NCI-H2107 (cell line): ENCODE measurements at places on chromosomes 11 and 22.
A peak's percentile ranks its signal among the peaks of the same experiment; 100 is the strongest.

- DNase-seq: no peak
These were observed 743 bp upstream of the RCE1 start for GRCh38 chr11:66842501-66842895.

DNA sequence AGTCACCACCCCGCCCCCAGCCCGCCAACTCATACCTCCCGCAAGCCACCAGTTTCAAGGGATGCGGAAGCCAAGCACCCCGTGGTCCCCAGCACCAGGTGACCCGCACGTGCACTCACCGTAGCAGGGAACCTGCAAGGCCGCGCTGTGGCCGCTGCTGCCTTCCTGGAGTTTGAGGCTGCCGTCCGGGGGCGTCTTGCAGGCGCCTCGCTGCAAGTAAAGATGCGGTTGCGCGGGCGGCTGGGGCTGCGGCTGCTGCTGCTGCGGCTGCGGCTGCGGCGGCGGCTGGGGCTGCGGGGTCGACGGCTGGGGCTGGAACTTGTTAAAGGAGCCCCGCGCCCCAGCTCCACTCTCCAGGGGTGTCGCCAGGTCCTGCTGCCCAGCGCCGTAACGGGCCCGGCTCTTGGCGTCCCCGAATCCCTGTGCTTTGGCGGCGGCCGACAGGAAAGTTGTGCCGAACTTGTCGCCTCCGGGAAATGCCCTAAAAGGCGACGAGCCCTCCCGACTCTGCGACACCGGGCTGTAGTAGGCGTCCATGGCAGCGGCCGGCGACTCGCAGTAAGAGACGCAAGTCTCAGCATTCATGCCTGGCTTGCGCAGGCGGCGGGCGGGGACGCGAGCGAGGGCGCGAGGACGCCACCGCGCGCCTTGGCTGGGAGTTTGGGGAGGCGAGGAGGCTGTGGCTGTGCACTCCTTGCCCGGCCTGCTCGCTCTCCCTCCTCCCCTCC, at the start of gene ALX4:
TSS of gene ALX4 (minus strand) at position 662 of the 728 bp plus-strand sequence. CDS start at position 585, 77 bp downstream.
- DNase-seq: no peak

DNA sequence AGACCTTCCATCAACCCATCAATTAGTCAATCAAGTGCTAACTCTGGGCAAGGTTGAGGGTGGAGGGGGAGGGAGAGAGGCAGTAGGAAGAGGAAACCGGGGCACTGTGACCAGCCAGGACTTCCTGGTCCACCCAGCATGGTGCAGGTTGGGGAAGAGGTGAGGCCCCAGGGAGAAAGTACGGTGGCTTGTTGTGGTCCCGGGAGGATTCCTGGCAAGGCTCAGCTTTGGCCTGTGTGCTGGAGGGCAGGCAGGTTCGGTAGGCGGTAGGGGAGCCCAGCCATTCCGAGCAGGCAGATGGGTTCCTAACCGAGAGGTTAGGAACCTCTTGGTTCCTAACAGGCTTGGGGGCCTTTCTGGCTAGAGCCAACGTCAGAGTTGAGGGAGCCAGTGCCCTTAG, 10.8 kb downstream of the ST14 start:
- no peak for DNase-seq

GRCh38 chr22:49026494-49027367, 800.9 kb downstream of the BRD1 start:
- DNase-seq: no peak

DNA sequence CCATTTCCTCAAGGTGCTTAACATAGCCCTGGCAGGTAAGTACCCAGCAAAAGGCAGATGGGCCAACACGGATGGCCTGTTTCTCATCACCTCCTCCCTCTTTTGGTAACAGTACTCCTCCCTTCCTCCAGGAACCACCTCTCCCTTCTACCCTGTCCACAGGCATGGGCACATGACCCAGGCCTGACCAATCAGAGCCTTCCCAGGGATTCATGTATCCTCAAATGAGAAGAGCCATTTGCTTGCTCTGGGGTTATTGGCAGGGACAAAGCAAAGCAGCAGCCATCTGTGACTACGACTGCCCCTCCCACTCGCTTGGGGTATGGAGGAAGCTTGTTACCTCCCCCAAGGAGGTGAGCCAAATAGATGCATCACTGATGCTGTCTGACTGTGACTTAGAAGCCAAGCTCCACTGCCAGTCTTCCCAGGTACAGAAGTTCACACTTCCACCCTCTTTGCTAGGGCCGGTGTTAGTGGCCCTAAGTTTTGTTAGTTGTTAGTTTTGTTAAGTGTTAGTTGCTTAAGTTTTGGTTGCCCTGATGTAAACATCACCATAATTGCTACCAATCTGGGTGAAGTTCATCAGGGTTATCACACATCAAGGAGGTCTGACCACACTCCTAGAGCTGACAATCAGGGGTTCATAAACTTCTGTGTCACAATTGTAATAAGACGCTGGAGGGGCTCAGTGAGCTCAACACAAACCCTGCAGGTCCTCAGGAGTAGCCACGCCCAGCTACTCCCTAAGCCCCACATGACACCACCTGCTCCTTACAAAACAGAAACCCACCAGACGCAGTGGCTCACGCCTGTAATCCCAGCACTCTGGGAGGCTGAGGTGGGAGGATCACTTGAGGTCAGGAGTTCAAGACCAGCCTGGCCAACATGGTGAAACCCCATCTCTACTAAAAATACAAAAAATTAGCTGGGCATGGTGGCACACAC, 57.3 kb downstream of the ARFGAP3 start:
- DNase-seq: no peak

GRCh38 chr11:91156041-91156440, 933.2 kb upstream of the CHORDC1 start:
- no peak for DNase-seq

- no peak for DNase-seq
These were observed 44.6 kb downstream of the RDX start for GRCh38 chr11:110251836-110252235.

GRCh38 chr11:86072211-86072610, 3.3 kb upstream of the PICALM start:
- no peak for DNase-seq

- DNase-seq: peak; percentile 60
These were observed 8.9 kb downstream of the ABTB2 start for GRCh38 chr11:34348919-34349318.

GRCh38 chr22:29817724-29818123, 20.4 kb downstream of the ASCC2 start:
- no peak for DNase-seq
